Heart left ventricle (tissue), 16 donors: ENCODE measurements at places on chromosomes 5 and 9. TPM values are rescaled to one million over a fixed set of nuclear protein-coding genes. Genes with fewer than 3 reads are reported as not detected.

- DNase-seq = no peak
Measured at GRCh38 chr5:56447232-56447631, 214.1 kb upstream of the ANKRD55 start.

DNA sequence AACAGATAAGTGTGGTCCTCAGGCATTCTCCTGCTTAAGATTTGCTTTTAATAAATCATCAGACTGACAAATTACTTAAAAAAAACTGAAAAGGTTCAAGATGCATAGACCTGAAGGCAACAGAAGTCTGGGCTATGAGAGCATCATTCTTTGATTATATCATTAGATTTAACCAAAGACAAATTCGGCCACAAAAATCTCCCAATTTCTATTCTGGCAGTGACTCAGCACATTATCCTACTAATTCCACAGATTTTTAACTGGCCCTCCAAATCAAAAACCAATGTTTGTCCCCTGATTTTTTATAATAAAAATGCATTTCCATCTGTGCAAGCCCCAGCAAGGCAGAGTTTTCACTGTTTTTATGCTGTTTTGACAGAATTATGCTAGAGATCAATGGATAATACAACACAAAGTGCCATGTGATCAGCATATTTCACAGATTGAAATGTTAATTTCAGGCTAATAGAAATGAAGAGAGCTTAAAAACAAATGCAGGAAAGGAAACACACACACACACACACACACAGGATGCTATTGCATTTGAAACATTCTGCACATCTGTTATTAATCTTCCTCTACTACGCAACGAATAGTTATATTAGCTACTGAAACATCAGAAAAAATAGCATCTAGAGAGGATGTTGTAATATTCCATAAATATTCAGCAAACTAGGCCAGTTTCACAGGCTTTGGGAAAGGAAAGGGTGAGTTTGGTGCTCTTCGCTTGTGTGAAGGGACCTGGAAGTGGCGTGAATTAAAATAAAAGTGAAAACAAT, 177.6 kb upstream of the ST8SIA4 start:
- DNase-seq = no peak

DNA sequence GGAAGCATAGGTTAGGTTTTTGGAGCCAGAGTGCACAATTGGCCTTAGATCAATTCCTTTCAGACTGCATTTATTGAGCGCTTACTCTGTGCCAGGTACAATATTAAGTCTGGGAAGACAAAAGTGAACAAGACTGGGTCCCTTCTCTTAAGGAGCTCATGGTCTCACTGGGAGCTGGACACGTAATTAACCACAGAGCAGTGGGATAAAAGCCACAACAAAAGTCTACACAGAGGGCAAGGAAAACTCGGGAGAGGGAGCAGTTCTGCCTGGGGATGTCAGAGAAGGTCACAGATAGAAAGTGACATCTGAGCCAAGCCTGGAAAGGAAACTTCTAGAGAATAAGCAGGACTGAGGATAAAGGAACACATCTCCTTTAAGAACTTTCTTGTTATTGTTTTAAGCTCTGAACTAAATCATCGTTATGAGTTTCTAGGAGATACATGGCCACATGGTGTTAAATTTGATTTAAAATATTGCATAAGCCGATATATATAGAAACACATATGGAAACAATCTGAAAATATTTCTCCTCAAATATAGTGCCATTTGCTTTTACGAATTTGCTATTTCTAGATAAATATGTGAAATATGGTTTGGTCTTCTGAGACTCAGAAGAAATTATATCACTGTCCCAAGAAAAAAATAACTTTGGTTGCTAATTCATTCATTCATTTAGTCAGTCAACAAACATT, 40.1 kb upstream of the PDE8B start:
- DNase-seq = no peak

DNA sequence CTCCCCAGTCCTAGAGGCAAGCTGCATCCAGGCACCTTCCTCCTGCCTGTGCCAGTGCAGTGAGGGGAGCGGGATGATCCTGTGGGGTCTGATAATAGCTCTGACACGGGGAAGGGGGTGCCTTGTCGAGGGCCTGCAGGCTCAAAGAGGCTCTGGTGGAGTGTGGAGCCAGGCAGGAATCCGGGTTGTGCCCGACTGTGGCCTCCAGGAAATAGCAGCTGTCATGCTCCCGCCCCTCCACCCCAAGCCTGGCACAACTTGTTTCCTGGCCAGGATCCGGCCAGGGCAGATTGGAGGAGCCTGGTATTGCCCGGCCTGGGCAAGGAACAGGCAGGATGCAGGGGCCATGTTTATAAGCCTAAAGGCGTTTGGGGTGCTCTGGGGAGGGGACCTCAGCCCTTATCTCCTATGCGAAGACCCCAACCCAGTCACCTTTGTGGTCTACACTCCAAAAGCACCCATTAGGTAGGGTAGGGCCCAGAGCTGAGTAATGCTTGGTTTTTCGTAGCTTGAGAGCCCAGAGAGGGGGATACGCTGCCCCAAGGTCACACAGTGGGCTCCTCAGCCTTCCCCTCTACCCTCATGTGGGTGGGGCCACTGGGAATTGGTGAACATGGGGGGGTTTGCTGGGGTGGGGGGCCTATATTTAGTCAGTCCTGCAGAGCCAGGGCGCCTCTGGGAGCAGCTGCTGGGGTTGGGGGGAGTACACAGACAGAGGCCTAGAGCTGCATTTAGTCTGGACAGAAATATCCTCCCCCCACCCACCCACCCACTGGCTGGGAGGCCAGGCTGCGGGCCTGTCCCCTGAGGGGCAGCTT, 12.2 kb downstream of the CXXC5 start:
- peak; percentile 91 for DNase-seq

DNA sequence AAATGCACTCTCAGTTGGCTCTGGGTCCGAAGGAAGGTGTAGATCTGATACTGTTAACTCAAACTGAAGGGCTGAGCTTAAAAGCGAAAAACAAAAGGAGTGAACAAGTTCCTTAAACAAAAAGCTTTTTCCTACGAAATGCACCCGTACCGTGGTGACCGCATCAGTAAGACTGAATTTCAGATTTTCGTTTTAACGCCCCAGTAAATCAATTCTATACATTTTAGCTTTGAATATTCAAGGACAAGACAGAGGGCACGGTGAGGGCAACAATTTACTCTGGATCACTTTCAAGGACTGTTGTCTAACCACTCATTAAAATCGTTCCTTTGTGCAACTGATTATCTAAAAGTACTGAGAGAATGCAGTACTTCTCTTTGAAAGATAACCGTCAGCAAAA, 1.9 kb downstream of the HOMER1 start:
- DNase-seq = no peak

GRCh38 chr5:174572591-174572990, 151.8 kb upstream of the MSX2 start:
- no peak for DNase-seq

DNA sequence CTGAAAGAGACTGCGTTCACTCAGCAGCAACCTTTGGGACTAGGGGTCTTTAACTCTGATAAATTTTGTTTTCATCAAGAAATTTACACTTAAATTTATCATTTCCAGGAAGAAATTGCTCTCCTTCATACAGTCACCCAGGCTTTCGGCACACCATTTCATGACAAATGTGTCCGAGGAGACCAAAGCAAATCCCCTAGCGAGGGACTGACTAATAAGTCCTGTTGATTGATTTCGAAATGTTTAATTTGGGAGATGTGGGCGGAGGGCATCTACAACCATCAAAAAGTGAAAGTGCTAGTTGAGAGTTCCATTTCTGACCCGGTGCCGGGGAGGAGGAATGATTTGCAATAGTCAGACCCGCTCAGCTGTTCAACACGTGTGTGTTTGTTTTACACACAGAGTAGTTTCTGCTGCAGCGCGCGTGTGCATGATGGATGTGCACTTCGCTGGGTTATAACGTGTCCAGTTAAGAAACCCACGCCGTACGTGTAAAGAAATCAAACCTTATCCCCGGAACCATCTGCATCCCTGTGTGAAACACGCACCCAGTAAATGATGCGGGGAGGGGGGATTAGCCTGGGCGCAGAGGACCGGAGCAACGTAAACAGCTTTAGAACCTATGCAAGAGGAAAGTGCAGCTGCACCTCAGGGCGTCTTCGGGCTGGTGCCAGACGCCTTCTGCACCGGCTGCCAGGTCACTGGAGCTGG, 845 bp upstream of the NR4A3 start:
- DNase-seq = peak; percentile 68

DNA sequence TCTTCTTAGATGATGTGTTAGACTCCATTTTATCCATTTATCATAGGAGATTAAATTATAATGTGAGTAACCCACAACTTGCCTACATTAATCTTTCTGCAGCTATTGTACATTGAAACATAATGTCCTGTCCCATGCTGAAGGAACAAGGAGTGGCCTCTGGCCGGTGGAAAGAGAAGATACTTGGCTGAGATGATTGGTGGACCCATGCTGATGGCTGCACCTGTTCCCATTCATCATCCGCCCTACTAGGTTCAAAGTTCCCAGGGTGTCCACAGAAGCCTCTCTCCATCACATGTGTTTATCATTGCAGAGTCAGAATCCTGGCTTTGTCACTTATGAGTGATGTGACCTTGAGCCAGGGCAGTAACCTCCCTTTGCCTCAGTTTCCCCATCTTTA, 24.7 kb downstream of the FBXL7 start:
- DNase-seq = no peak

GRCh38 chr5:138243794-138244193, 30.6 kb downstream of the GFRA3 start:
- no peak for DNase-seq

GRCh38 chr5:56039985-56040384, 45.2 kb upstream of the IL6ST start:
- no peak for DNase-seq

EGFL7 gene
- 137 TPM for polyA plus RNA-seq

KCNV2 gene
- not detected for polyA plus RNA-seq

PCDHB6 gene
- 0.27 TPM for polyA plus RNA-seq
